ENCODE measurements at places on chromosomes 5 and 9.

DNA sequence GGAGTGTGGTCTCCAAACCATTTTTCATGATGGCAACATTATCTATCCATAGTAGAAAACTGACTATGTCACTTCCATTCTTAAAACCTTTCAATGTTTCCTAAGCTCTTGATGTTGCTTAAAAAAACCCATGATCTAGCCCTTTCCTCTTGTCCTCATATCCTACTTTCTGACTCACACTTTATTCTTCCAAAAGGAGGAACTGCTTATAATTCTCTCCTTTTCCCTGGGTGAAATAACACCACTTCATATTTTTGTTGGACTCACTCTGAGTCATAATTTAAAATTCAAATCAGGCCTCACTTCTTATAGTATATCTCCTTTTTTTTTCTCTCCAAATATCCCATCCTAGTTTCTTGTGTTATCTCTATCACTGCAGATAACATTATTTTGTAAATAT lies 513.9 kb downstream of the MAN2A1 start:
- no peak for DNase-seq

DNA sequence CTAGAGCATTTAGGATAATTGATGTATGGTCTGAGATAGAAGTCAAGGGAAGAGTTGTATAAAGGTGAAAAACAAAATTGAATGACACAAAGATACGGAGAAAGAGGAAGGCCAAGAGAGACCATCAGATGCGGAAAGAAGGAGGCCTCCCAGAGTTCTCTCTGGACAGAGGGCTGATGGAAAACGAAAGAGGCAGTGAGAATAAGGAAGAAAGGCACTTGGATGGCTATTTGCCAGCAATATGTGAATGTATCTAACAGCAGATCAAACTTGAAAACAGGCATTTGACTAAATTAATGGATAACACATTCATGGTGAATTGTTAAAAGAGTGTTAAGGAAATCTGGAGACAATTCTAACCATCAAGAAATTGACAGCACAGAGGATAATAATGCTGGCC lies 2.4 kb upstream of the DOCK8 start:
- no peak for DNase-seq

- DNase-seq: no peak
These were observed 312.6 kb downstream of the MCTP1 start for GRCh38 chr5:94972268-94972667.

DNA sequence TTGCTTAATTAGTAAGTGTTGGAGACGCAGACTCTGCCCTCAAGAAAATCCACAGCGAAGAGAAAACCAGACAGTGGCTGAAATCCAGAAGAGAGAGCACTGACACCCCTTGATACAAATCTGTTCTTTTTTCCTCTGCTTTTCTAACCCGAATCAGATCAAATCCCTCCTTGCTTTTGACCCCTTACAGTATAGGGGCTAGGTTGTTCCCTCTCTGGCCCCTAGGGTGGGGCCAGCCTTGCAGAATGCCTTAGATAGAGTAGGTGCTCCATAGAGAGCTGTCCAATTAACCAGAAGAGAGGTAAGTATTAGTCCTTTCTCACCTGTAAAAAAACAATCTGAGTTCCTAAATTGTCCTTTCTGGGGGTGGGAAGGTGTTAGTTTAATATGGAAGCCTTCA lies 10.1 kb downstream of the C1QTNF2 start:
- DNase-seq: no peak

- no peak for DNase-seq
These were observed 651.3 kb upstream of the ACO1 start for GRCh38 chr9:31733166-31733565.

- DNase-seq: no peak
These were observed 79.4 kb downstream of the ERCC6L2 start for GRCh38 chr9:95954940-95955339.

GRCh38 chr9:111052791-111053190 lies 14.5 kb upstream of the LPAR1 start:
- no peak for DNase-seq

DNA sequence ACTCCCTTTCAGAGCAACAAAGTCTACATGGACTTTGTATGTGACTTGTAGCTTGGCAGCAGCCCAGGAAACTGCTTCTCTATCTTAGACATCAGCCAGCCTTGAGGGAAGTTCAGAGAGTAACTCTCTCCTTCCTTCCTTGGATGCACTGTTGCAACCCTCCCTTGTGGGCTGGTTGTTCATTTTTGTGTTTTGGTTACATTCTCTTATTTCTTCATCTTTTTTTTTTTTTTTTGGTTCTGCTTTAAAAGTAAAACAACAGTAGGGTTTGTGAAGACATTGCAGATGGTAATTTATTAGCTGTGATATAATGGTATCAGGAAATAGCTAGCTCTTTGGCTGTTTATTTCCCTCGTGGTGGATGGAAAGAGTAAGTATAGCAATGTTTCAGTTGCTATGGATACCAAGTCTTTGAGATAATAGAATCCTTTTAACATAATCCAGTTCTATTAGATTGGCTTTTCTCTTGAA lies 97.9 kb upstream of the MAMDC2 start:
- no peak for DNase-seq

GRCh38 chr5:168020542-168021294 lies 270.7 kb upstream of the WWC1 start:
- DNase-seq: no peak

DNA sequence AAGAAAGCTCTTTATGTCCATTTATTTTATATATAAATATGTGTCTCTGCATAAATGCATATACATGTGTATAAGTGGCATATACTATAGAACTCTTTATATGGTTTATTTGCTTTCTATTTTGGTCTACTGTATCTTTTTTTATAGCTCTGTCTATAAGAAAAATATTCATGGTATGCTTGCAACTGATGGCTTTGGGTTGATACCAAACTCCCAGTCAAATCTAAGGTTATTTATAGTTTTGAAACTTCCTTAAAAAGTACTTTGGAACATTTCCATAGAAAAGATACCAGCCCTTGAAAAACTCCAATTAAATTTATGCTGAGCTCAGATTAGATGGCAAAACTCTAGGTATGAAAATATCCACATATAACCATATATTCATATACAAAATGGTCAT lies 120.0 kb upstream of the KLF9 start:
- DNase-seq: no peak

DNA sequence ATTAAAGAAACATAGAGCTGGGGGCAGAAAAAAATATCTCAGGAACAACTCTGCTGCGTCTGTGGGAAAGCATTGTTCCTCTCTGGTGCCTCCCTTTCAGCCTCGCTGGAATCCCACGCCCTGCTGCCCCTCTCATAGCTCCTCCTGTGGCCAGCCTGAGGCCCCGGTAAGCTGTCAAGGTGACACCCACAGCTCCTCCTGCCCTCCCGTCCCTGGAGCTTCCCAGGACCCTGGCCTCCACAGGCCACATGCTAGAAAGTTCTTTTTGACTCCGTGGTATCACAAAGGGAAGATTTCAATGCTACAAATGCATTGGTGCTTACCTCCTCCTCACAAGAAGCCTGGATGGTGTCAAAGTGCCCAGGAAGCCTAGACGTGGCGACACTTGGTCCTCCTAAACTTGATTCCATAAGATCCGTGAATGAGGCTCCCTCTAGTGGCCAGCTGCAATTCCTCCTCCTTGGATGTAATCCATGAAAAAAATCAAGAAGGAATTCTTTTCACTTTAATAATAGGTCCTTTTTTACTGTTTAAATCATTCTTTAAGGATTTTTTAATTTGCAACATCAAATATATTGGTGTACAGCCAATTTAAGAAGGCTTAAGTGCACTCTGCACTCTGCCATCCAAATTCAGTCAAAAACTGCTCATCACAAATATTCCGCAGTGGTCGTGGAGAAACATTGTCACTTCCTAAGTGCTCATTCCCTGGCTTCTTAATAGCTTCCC lies 104.9 kb downstream of the CFAP90 start:
- DNase-seq: peak; percentile 13

DNA sequence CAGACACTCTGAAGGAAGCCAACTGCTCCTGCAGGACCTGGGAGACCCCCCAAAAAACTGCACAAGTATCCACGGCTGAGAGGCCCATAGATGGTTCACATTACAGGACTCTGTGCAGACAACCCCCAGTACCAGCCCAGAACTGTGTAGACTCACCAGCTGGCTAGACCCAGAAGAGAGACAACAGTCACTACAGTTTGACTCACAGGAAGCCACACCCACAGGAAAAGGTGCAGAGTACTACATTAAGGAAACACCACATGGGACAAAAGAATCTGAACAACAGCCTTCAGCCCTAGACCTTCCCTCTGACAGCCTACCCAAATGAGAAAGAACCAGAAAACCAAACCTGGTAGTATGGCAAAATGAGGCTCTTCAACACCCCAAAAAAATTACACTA lies 281.2 kb upstream of the RGMB start:
- no peak for DNase-seq

DNA sequence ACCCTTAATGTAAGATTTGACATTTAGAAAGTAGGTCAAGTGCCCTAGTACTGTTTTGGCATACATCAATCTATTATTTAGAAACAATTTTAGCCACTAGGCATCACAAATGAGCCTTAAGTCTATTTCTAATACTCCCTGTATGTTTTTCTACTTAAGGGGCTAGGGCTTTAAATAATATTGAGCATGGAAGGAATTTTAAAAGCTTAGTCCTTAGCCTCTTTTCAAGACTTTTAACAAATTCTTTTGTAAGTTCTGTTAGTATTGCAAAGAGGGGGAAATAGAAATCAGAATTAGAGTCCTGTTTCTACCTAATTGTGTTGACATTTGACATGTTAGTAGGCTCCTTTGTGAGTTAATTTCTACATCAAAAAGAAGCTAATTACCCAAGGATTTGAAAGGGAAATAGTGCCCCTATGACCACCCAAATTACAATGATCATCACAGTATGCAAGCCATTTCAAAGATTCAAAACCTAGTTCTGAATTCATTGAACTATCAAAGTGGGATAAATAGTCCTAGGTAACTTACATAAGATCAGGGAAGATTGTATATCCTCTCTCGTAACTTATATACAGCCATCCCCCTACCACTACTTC lies 647.8 kb upstream of the ACO1 start:
- DNase-seq: no peak

DNA sequence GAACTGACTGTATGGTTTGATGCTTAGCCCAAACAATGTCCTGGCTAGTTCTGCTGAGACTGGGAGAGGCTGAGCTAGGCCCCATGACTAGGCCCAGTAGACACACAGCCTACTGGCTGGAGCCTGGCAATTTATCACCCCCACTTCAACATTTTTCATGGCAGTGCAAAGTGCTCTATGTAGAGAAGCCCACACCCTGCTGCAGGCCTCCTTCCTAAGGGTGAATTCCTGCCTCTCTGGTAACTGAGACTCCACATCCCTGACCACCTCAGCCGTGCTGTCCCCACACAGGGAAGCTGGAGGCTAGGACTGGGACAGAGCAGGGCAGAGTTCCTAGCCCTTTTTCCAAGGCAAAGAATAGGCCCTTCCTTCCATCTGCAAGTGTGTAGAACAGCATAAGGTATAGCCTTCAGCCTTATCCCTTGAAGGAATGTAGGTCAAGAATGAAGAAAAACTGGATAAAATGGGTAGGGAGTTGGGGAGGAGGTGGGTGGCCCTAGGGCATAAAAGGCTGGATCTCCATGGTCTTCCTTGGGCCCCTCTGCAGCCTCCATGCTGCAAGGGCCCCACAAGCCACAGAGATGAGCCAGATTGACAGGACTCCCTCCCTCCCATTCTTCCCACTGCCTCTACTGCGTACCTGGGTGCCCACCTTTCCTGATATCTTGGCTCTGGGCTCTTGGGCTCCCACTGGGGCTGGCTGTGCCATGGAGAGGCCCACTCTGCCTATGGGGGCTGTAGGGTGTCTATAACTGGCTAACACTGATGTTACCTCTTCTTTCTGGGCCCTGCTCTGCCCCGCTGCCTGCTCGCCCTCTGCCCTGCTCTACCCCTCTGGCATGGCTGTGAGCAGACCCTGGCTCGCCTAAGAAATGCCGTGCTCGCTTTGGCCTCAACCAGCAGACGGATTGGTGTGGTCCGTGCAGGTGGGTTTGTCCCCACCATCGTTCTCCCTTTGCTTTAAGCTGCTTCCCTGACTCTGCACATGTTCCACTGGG lies 29.8 kb downstream of the TCF7 start:
- no peak for DNase-seq

DNA sequence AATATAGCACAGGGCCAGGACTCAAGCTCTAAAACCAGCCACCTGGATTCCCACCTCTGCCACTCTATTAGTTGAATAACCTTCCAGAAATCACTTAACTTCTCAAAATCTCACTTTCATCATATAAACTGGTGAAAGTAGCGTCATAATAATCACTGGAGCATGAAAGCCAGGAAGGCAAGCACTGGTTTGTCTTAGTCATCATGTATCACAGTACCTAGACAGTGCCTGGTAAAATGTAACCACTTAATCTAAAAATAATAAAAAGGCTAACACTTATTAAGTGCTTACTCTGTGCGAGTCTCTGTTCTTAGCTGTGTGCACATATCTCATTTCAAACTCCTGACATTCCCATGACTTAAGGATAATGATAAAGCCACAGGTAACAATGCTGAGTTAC lies 109.4 kb downstream of the ASTN2 start:
- no peak for DNase-seq

DNA sequence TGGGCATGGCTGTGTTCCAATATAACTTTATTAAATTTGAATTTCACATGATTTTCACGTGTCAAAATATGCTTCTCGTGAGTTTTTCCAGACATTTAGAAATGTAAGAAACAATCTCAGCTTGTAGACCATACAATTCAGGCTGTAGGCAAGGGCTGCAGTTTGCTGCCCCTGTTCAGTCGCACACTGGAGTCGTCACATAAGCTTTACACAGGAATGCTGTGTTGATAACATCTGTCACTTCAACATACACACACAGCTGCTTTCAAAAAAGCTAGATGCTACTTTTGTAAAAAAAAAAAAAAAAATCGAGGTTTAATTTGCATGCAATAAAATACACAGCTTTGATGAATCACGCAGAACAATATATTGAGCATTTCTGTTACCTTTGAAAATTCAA lies 77.9 kb downstream of the MYO10 start:
- DNase-seq: no peak

DNA sequence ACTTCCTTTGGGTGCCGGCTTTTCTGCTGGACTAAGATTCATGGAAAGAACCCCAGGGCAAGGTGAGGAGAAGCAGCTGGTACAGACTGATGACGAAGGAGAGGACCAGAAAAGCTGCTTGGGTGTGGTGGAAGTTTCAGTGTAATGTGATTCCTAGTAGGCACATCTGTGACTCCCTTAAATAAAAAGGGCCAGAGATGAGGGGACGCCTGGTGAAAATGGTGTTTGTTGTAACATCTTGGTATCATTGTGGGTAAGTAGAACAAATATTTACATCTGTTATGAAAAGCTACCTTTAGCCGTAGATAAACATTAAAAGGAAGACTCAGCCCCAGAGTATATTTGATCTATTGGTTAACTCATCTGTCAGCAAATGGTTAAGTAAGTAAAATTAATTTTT lies 33.8 kb downstream of the OTULINL start:
- DNase-seq: no peak

GRCh38 chr9:127033061-127033460 lies 89.4 kb downstream of the ANGPTL2 start:
- DNase-seq: no peak
